Left ventricle myocardium superior (tissue), 1 donor: ENCODE measurements at places on chromosomes 1 and 21. TPM values are rescaled to one million over a fixed set of nuclear protein-coding genes. Genes with fewer than 3 reads are reported as not detected.
A peak's percentile ranks its signal among the peaks of the same experiment; 100 is the strongest.

The NCAM2 gene
- total RNA-seq: 4.4 TPM

GRCh38 chr1:88296227-88296626, 387.8 kb upstream of the PKN2 start:
- no peak for DNase-seq

The LIPI gene
- total RNA-seq: not detected

The RHEX gene
- total RNA-seq: 1.0 TPM

GRCh38 chr1:70656361-70656760, 245.3 kb downstream of the CTH start:
- DNase-seq: no peak

GRCh38 chr1:231424950-231425805, 3.1 kb upstream of the EGLN1 start:
- DNase-seq: peak; percentile 73

The CHRM3 gene
- 0.30 TPM for total RNA-seq

The JAM2 gene
- 42.6 TPM for total RNA-seq

The SMPDL3B gene
- total RNA-seq: not detected

The POGZ gene
- 46.1 TPM for total RNA-seq
